ENCODE measurements at places on chromosomes 2 and 18.

DNA sequence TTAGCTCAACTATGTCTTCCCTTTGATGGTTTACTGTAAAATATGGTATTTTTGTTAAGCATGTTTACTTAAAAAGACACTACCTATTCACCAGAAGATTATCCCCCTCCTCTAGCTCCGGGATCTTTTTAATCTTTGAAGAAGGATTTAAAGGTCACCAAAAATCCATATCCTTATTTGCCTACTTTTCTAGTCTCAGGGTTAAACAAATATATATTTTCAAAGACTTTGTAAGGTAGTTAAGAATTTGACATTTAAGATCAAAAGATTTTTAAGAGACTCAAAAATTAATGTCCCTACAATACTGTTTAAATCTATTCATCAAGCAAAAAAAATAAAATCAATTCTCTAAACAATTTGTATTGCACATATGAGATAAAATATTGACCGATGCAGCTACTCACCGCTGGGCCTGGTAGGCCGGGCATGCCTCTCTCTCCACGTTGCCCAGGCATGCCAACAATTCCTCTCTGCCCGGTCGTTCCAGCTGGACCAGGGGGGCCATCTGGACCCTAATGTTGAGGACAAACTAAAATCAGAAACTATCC is 76.1 kb downstream of the COL3A1 start:
- no peak for DNase-seq

- peak; percentile 79 for DNase-seq
Observed at GRCh38 chr2:201406077-201406662, 45.1 kb downstream of the TRAK2 start.

DNA sequence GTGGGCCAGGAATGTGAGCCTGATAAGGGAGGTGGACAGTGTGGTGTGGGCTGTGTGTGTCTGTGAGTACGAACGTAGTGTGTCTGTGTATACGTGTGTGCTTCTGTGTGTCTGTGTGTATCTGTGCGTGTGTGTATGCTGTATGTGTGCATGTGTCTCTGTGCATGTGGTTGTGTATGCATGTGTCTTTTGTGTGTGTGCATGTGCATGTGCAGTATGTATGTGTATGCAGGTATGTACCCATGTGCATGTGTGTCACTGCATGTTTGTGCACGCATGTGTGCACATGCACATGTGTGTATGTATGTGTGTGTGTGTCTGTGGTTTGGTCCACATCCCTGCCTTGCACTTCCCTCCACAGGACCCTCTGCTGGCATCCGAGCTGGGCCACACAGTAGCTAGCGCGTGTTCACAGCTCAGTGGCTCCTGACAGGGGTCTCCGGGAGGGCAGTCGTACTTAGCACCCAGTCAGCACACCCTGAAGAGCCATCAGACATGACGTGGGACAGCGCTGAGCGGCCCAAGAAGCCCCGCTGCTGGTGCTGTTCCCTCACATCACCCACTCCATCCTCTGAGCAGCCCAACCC is 114.3 kb downstream of the CELF4 start:
- no peak for DNase-seq

GRCh38 chr18:8562070-8562469 is 47.2 kb upstream of the RAB12 start:
- DNase-seq = no peak

DNA sequence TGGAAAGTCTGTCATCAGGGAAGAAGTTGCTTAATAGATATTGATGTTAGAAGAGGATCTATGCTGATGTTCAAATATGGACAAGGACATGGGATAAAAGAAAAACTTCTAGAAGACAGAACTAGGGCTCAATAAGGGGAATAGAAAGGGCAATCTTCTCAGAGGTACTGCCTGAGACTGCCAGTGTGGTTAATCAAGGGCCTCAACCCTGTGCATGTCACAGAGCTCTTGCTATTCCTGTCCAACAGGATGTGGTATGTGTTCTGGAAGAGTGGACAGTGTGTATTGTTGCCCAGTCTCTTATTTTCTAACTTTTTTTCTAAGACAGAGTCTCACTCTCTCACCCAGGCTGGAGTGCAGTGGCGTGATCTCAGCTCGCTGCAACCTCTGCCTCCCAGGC is 27.8 kb upstream of the RNF125 start:
- no peak for DNase-seq

GRCh38 chr2:54568876-54569321 is 112.8 kb downstream of the SPTBN1 start:
- DNase-seq = no peak

- DNase-seq = no peak
Observed at GRCh38 chr18:54260396-54261072, 8.8 kb upstream of the POLI start.

DNA sequence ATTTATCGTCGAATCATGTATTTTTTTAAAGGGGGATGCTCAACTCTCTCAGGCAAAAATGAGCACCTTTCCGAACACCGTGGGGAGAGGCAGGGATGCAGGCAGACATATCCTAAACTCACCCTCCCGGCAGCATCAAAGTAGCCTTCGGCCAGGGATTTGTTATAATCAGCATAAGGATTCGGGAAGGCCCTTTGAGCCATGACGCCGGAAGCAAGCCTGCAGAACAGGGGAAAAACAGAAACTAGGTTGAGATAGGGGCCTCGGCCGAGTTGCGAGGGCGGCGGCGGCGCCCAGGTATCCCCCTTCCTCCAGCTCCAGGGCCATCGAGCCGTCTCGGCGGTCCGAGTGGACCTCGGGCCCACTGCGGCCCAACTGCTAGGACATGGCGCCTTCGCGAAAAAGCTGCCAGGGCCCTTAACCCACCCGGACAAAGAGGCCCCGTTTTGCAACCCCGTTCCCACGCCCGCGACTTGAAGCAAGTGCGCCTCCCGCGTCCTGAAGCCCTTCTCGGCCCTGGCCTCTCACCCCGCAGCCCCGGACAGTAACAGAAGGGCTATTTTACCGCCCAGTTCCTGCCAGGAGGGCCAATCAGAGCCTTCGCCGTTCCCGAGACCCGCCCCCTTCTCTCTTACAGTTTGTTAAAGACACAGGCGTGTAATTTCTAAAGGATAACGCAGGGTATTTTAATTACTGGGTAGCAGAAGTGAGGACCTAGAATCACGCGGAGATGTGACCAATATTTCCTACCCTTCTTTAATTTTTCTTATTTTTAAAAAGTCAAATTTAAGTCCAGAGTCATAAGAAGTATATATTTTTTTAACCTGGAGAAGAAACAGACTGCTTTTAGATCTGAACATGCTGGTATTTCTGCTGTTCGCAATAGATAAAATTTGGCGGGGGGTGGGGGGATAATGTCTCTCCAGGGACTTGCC is at the start of gene LANCL1:
TSS of gene LANCL1 (minus strand) at position 566 of the 935 bp plus-strand sequence. CDS start at position 203, 363 bp downstream.
- DNase-seq = peak; percentile 75

- no peak for DNase-seq
Observed at GRCh38 chr2:191100216-191100615, 50.6 kb downstream of the STAT4 start.

GRCh38 chr2:145199827-145200706 is 680.1 kb upstream of the ZEB2 start:
- no peak for DNase-seq

DNA sequence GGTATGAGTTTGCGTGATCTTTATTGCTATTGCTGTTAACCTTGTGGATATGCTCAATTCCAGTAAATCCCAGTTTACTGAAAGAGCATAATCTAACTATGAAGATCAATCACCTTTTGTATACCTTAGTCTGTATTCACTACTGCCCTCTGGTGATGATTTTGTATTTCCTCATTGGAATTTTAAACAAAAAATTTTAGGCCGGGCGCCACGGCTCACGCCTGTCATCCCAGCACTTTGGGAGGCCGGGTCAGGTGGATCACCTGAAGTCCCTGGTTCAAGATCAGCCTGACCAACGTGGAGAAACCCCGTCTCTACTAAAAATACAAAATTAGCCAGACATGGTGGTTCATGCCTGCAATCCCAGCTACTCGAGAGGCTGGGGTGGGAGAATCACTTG is 5.1 kb downstream of the COMMD1 start:
- DNase-seq = no peak

GRCh38 chr2:66679442-66679841 is 244.5 kb downstream of the MEIS1 start:
- DNase-seq = no peak

- DNase-seq = peak; percentile 12
Observed at GRCh38 chr2:180523621-180524340, 456.6 kb upstream of the UBE2E3 start.

GRCh38 chr18:50671376-50671775 is 111.5 kb downstream of the MAPK4 start:
- no peak for DNase-seq

GRCh38 chr18:10913919-10914318 is 235.4 kb downstream of the PIEZO2 start:
- no peak for DNase-seq

Measured in HT-29 (cell line).